HepG2 (cell line): ENCODE measurements at places on chromosomes 5 and 9. TPM values are rescaled to one million over a fixed set of nuclear protein-coding genes. Genes with fewer than 3 reads are reported as not detected.

RPP25L gene
- 27.3 and 31.2 TPM in 2 replicates for polyA plus RNA-seq

GMCL2 gene
- polyA plus RNA-seq: 0.03 TPM in 1 of 2 replicates, not detected in the other

SPACA9 gene
- 0.38 and 0.64 TPM in 2 replicates for polyA plus RNA-seq

SPINK4 gene
- 2.0 and 3.4 TPM in 2 replicates for polyA plus RNA-seq

STC2 gene
- 69.2 and 94.0 TPM in 2 replicates for polyA plus RNA-seq

DNA sequence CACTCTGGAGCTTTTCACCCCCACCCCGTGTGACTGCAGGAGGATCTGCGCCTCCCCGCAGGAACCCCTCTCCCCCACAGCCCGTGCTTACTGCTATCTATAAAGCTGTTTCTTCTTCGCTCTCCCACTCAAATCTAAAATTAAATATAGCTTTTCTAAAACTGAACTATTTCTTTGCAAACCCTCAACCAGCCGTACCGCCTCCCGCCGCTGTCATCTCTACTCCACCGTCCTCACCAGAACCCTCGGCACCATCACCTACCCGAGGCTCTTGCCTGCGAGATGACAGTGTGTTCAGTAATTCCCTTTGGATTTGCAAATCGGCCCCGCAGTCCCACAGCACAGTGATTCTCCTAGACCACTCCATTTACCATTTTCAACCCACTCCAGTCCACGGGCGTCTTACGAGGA lies 13.6 kb downstream of the LPCAT1 start:
- DNase-seq: no peak
- peaks cover 51% of the 10 kb centered on the region for H3K36me3 ChIP-seq
- H3K4me1 ChIP-seq: peaks cover 29% of the 10 kb centered on the region
- no peak overlapping the region for H3K4me3 ChIP-seq
- H3K27ac ChIP-seq: no peak overlapping the region

GRCh38 chr5:174335682-174336364 lies 290.3 kb downstream of the NSG2 start:
- no peaks in the 10 kb centered on the region; the same call in 1 of the 2 replicates for H3K27me3 ChIP-seq
- no peak overlapping the region for H3K4me3 ChIP-seq
- no peaks in the 10 kb centered on the region for H3K4me1 ChIP-seq
- H3K36me3 ChIP-seq: no peaks in the 10 kb centered on the region
